Right cardiac atrium (tissue), 5 donors: ENCODE measurements at places on chromosomes 6 and 20.

DNA sequence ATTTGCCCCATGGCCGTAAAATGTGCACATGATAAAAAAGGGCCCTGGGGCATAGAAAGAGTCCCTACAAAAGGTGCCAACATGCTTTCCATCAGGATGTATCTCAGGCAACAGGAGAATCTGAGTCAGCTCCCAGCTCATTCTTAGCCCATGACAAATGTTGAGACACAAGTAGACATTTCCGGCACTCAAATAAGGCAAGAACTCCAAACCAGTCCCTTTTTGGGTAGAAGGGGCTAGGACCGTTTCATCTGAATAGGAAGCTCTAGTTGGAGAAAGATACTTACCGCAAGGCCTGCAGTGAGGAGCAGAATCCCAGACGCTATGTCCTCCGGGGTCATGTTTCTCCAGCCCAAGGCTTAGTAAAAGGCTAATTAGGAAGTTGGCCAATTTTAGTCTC, 261.0 kb upstream of the RIN2 start:
- no peak for DNase-seq

- no peak for DNase-seq
Measured at GRCh38 chr20:275791-276190, 14.8 kb downstream of the C20orf96 start.

- no peak for DNase-seq
Measured at GRCh38 chr6:38498805-38499445, 140.8 kb downstream of the BTBD9 start.

DNA sequence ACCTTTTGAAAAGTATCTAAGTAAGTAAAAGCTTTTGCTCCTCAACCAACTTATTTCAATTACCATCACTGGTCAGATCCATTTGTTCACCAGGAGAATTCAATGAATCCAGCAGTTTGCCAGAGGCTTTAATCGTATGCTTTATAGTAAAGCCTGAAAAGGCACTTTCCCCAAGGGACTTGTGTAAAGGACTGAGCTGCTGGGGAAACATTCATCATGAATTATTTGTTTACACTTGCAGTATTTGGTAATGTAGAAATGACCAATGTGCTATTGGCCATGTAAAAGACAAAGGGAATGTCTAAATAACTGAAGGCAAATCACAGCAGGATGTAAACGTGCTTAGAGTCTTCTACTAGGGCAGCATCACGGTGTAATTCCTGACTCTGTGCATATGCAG, 471.4 kb downstream of the ADGRB3 start:
- DNase-seq = no peak

DNA sequence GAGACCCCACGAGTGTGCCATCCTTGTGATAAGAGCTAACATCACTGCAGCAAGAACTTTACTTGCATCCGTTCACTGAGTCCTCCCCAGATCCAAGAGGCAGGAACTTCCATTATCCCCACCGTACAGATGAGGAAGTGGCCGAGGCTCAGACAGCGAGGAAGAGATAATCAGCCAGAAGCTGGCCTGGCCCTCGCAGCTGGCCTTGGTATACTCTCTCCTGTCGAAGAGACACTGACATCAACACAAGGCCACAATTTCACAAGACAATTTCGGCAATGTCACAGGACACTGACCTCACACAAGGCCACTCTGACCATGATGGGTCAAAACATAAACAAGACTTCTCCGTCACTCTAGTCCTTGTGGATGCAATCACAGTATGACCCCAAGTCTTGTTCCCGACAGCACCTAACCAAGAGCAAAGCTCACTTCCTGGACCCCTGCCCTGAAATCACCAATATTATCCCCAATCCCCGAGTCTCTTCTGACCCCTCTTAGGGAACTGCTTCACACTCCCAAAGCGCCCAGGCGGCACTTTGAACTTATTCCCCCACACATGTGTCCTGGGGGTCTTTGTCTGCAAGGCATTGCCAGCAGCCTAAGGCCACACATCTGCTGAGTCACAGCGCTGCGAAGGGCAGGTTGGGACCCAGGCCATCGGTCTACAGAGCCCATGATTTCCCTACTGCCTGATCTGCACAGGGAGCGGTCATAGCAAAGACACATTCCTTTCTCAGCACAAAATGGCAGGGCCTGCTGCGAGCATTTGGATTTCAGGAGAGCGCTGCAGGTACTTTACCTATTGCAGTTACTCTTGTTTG, 14.8 kb upstream of the VAPB start:
- DNase-seq = no peak

DNA sequence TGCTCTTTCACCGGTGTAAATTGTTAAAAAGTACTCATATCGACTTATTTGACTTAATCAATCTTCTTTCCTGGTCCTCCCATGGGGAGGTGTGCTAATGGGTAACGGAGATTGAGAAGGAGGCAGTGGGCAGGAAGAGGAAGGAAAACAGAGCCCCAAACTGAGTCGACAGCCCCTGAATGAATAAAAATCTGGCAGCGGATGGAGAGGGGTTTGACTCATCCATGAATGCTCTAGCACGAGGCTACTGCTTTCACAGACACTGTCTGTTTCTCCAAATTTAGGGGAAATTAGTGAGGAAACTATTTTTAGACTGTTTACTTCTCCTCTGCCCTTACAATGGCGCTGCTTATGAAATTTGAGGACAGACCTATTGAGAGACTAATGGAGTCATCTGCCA, 142.2 kb upstream of the ATXN1 start:
- no peak for DNase-seq
